SIG-M5 (cell line): ENCODE measurements at places on chromosomes 4 and X.

- no peak for DNase-seq
Observed at GRCh38 chrX:39836802-39837420, 260.8 kb downstream of the BCOR start.

DNA sequence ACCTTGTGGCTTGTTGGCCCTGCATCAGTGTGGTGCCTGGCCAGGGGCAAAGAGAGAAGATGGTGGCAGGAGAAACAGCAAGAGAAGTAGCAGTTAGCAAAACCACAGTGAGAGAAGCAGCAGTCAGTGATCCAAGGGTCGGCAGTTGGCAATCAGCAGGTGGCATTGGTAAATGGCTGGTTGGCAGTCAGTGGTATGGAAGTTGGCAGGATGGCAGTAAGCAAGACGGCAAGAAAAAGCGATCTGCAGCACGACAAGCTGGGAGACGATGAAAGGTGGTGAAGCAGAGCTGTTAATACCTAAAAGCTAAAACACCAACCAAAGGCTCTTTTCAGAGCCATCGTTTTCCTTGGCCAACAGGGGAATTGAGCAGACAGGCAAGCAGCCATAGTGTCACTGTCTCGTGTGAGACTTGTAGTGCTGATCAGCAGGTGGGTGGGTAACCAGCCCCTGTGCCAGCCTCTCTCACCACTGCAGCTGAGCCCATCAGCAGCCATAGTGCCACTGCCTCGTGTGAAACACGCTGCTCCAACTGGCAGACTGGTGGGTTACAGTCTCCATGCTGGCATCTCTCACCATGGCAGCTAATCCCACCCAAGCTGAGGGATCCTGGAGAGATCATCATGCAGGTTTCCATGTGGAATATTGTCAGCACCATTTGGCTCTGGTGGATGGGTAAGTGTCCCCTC, 2078.4 kb downstream of the PCDH7 start:
- DNase-seq: no peak

GRCh38 chr4:161990721-161991120, 173.1 kb downstream of the FSTL5 start:
- DNase-seq: no peak

- DNase-seq: no peak
Observed at GRCh38 chr4:112735474-112735951, 98.6 kb downstream of the LARP7 start.

DNA sequence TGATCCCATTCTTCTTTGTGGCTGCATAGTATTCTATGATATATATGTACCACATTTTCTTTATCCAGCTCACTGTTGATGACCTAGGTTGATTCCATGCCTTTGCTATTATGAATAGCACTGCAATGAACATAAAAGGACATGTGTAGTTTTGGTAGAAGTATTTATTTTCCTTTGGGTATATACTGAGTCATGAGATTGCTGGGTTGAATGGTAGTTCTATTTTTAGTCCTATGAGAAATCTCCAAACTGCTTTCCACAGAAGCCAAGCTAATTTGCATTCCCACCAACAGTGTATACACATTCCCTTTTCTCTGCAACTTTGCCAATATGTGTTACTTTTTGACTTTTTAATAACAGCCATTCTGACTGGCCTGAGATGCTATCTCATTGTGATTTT, 278.3 kb downstream of the PCDH18 start:
- no peak for DNase-seq

- DNase-seq: no peak
Observed at GRCh38 chrX:100695302-100695701, 36.6 kb downstream of the SYTL4 start.

GRCh38 chrX:130079824-130080406, 30.4 kb downstream of the ELF4 start:
- no peak for DNase-seq

GRCh38 chr4:187307131-187307530, 583.5 kb upstream of the FAT1 start:
- DNase-seq: no peak
